KG1 (cell line): ENCODE measurements at places on chromosomes 1 and 21.

DNA sequence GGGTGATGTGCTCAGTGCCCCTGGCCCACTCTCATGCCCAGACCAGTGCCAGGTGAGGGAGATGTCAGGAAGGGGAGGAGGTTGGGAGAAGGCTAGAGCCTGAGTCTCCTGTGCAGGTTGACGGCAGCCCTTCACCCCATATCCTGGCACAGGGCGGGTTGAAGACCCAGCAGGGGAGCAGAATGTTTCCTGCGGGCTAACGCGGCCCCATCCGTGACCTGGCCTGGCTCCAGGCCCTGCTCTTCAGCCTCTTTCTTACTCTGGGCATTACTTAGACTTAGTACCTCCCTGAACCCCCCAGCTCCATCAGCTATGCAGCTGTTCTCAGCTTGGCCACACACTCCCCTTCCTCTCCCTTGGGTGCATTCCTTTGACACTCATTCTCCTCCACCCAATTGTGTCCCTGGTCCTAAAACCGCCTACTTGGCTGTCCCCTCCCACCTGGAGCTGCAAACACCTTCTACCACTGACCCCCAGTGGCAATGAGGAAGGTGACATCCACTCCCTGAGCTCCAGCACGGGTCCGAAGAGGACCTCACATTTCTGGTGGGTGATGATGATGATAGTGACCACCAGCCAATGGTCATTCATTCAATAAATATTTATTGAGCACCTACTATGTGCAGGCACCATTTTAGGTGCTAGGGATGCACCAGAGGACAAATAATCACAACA is 179.0 kb downstream of the PTPRU start:
- DNase-seq: no peak

DNA sequence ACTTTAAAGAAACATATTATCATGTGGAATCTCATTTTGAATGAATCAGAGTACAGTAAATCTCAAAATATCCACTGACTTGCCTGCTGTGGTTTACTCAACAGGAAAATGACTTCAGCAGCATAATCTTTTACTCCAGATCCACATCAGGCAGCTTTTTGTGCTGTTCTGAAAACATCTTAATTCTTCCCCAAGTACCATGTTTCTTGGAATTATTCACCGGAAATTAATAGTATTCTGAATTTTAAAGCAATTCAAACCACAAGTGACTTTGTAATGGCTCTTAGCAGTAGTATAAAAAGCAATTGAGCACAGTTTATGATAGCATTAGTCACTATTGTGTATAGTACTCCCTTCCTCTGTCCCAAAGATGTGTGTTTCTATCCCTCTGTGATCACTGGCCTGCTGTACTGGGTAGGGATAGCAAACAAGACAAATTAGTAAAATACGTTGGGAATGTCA is 64.2 kb upstream of the ERRFI1 start:
- no peak for DNase-seq

GRCh38 chr1:145891587-145892485 is 6.2 kb upstream of the ANKRD35 start:
- DNase-seq: peak; percentile 10

- DNase-seq: no peak
Measured at GRCh38 chr1:67691712-67692111, 6.7 kb downstream of the GADD45A start.

GRCh38 chr1:217943361-217943760 is 312.2 kb downstream of the SPATA17 start:
- no peak for DNase-seq

DNA sequence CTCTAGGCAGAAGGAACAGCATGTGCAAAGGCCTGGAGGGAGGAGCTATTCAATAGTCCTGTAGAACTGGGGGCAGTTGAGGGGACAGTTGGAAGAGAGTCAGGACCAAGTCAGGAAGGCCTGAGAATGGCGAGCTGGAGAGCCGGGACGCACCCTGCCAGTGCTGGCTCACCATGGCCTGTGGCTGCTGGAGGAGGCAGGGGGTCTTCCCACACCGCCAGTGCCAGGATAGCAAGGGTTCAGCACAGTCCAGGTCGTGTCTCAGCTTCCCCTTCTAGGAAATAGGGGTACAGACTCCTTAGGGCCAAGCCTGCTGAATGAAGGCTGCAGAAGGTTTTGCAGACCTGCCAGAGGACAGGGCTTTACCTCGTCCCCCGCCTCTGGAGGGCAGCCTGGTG is 7.3 kb downstream of the PODN start:
- no peak for DNase-seq

- no peak for DNase-seq
Measured at GRCh38 chr1:43566382-43567044, 35.8 kb downstream of the PTPRF start.

- DNase-seq: peak; percentile 29
Measured at GRCh38 chr1:226405411-226405988, 2.4 kb downstream of the PARP1 start.

DNA sequence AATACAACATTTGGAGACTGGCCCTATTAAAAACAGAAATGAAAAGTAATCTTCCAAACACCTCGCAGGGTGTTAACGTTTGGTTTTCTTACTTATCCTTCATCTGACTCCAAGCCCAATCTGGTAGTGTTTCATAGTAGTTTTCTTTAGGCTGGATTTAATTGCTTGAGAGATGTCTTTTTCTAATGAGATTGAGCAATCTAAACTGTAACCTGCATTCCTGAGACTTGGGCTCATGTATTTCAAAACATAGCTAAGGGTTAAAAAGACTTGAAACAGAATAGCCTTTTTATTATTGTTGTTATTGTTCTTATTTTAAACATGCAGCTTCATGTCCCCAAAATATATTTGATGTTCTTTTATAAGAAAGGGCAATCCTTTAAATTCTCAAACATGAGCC is 278.9 kb downstream of the TGFB2 start:
- DNase-seq: no peak

DNA sequence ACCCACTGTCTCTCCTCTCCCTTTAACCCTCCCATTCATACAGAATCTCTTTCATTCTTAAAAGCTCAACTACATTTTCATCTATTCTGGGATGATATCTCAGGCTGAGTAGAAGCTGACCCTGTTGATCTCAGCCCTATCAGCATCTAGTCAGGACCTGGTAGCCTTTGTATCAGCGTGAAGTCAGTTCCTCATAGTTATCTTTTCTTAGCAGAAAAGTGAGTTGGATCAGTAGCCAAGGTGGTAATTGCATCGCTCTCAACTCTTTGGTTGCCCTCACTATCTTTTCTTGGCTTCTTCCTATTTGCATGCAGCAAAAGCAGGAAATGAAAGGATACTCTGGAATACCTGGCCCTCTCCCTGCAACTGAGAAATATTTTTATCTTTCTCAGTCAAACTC is 13.6 kb upstream of the GOLT1A start:
- no peak for DNase-seq

GRCh38 chr1:112548547-112548946 is 39.8 kb downstream of the WNT2B start:
- no peak for DNase-seq

- DNase-seq: no peak
Measured at GRCh38 chr1:207695891-207696290, 51.0 kb downstream of the CR1L start.

DNA sequence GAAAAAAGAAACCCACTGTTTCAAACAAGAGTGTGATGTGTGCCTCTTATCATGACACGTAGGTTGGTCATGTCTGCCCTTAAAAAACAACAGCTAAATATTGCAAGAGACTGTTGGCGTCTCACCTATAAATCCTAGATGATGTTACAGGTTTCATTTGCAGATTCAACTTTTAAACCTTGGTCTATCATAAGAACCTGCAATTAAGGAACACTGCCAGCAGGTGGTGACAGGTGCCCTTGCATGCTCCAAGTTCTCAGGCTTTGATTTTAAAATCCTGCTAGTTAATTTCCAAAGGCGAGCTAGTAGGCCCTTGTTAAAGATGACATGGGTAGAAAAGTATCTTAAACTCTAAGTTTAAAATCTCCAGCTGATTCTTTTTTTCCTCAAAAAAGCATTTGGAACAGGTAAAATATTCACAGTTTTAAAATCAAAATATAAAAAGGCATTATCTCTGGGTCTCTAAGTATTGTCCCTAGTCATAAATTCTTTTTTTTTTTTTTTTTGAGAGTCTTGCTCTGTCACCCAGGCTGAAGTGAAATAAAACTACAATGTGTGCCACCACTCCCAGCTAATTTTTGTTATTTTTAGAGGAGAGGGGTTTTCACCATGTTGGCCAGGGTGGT is 39.1 kb downstream of the CLSTN1 start:
- peak; percentile 26 for DNase-seq

- DNase-seq: no peak
Measured at GRCh38 chr21:25461725-25462124, 145.6 kb downstream of the MRPL39 start.

DNA sequence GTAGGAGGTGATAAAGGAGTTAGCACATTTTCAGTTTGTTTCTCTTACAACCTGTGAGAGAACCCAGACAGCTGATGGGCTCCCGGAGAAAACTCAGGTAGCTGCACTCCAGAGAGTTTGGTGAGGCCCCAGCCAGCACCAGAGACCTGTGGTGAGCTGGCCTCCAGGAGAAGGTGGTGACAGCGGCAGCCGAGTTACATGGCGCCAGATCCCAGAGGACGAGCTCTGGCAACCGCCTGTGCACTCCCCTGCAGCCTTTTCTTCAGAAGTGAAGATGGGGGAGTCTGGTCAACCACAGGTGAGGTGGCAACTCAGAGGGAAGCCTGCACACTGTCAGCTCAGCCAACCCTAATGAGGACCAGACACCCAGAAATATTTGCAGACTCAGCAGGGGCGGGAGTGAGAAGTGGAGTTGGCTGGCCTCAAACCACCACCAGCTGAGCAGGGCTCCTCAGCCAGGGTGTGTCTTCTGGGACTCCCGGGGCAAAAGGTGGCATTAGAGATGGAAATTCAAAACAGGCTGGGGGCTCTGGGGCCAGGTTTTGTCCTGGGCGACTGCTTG is 209.7 kb downstream of the SETD4 start:
- no peak for DNase-seq

DNA sequence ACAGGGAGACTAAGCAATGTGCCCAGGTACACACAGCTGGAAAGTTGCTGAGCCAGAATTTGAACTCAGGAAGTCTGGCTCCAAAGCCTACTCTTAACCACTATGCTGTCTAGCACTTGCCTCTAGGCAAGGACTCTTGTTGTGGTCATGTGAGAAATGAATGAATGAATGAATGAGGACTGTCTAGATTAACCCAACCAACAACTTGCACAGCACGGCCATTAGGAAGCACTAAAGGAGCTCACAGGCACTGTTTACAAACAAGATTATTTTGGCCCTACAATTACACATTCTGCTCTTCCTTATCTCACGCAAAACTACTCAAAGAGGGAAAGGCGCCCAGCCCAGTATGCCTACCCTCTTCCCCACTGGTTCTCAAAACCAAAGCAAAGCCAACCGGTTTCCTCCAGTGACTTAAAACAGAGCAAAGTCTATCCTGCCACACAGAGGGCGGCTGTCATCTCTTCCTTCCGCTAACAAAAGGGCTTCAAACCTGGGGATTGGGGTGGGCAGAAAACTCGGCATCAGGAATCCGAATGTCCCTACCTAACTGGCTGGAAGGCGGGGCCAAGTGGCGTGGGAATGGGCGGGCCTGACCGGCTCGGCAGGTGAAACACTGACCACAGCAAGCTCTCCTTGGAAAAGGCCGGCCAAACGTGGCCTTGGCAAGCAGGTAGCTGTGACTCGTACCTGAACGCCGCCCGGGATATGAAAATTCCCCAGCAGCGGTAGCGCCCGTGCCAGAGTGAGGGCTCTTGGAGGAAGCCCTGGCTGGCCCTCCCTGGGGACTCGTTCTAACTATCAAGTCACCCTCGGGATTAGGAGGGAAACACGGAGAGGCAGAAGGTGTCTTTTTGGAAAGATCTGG is 948 bp downstream of the STK40 start:
- DNase-seq: peak; percentile 40

- DNase-seq: no peak
Measured at GRCh38 chr1:103170609-103171008, 62.3 kb upstream of the COL11A1 start.

DNA sequence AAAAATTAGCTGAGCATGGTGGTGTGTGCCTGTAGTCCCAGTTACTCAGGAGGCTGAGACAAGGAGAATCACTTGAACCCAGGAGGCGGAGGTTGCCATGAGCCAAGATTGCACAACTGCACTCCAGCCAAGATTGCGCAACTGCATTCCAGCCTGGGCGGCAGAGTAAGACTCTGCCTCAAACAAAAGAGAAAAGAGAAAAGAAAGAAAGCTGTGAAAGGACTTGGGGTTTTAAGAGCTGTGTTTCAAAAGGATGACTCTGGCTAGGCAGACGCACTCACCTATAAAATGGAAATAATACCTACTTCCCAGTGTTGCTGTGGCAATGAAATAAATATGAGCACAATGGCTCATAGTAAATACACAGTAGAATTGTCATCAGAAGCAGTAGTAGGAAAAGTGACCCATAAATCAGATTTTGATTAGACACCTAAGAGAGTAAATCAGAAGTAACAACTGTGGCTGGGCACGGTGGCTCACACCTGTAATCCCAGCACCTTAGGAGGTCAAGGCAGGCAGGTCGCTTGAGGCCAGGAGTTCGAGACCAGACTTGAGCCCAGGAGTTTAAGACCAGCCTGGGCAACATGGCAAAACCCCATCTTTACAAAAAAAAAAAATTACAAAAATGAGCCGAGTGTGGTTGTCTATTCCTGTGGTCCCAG is 45.9 kb upstream of the PUM1 start:
- DNase-seq: no peak

DNA sequence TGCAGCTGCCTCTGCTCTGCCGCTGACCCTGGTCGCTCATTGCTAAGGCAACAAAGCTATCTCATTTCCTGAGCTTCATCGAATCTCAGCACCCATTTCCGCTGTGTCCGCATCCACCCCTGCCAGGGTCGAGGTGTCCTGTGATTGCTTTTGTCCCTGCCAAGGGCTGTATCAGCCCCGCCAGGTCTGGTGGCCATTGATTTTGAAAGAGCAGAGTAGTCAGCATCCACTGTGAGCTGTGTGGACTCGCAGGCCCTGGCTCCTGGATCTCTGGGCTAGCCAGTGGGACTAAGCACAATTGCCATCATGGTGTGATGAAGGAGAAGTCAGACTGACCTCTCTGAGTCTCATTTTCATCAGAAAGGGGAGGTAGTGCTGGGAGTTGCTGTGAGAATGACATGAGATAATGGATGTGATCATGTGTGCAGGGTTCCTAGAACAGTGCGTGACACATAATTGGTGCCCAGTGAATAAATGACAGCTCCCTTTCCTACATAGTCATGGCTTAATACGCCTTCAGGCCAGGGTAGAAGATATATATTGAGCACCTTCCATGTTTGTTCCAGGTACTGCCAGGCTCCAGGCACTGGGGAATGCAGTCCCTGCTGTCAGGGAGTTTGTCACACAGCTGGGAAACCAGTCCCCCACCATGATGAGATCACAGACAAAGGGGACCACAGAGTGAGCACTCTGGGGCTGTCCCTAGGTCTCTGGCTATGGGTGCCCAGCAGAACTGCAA is 32.1 kb downstream of the NAV1 start:
- DNase-seq: no peak

- no peak for DNase-seq
Measured at GRCh38 chr1:52604063-52604770, 2.0 kb downstream of the GPX7 start.

- DNase-seq: no peak
Measured at GRCh38 chr1:25561421-25562100, 18.2 kb downstream of the LDLRAP1 start.

DNA sequence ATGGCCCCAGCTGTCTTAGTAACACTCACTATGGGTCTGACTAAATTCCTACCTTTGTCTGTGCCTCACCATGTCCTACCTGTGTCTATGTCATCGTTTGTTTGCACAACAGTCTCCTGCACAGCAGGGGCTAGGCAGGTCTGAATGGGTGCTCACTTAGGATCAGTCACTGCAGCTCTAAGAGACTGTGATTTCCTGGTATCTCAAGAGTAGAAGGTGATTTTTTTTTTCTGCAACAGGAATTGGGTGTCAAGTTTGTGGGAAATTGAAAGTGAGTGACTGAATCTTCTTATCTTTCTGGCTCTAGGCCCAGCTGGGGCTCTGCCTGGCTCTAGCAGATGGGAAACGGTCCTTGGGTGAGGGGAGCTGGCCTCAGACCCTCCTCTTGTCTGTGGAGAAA is 46.4 kb upstream of the TRABD2B start:
- no peak for DNase-seq
